Sigmoid colon (tissue), 7 donors: ENCODE measurements at places on chromosomes 5 and 9.

GRCh38 chr5:138349852-138350562 is 2.5 kb upstream of the KDM3B start:
- no peak for DNase-seq

DNA sequence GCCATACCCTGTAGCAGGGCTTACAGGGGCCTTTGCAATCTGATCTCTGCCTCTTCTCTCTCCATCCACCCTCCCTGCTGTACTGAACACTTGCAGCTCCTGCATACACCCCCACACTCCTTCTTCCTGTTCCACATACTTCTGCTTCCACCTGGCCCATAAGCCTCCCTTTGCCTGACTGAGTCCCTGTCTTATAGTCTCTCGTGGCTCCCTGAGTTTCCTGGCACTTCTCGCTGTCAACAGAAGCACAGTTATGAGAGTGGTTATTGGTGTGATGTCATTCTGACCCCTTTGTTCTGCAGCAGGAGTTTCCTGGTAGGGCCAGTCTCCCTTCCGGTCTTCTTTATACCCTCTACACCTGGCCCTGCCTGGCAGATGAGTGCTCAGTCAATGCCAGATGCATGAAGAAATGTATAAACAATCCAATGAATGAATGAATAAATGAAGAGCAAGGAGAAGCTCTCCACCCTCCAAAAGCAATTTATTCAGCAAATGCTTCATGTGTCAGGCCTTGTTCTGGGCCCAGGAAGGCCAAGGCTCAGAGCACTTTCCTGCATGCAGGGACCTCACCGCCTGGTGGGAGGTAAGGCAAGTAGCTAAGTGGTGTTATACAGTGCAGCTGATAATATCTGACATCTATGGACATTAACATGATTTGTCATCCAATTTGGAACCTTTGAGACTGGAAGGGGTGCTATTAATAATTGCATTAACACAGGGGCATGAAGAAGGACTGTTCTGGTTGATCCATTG is 20.5 kb upstream of the CSF1R start:
- no peak for DNase-seq

GRCh38 chr9:136614372-136614922 is 48.3 kb upstream of the EGFL7 start:
- DNase-seq: no peak

DNA sequence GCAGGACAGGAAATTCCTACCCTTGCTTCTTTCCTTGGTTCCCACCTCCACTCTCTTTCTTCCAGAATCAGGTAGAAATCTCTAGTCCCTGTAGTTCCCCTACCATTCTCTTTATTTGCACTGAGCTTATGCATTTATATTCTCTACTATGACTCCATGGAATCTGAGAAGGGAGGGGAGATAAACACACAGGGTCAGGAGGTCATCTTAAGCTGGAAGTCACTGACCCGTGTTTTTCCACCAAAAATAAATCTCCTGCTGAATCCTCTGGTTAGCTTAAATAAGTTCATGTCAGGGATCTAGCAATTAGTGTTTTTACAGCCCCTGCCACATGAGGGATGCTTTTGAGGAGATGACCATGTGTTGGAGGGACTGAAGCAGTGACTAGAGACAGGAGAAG is 3.7 kb downstream of the ACTL7B start:
- DNase-seq: no peak
